ENCODE measurements at places on chromosomes 13 and 19.

DNA sequence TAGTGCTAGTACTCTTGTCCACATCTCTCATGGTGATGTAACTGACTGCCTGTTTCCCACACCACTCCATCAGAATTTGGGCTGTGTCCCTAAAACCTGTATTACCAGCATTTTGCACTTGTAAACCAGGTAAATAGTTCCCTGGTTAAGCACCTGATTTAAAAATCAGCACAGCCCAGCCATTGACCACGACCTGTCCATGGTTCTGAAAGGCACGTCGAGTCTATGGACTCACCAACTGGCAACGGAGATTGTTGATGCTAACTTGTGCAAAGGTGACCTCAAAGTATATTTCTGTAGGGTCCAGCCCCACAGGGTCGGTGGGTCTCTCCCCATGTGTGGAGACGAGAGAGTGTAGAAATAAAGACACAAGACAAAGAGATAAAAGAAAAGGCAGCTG, 46.7 kb upstream of the ZNF835 start:
- no peak for DNase-seq

- peak; percentile 65 for DNase-seq
Observed at GRCh38 chr19:29263305-29264135, 50.6 kb upstream of the UQCRFS1 start.

DNA sequence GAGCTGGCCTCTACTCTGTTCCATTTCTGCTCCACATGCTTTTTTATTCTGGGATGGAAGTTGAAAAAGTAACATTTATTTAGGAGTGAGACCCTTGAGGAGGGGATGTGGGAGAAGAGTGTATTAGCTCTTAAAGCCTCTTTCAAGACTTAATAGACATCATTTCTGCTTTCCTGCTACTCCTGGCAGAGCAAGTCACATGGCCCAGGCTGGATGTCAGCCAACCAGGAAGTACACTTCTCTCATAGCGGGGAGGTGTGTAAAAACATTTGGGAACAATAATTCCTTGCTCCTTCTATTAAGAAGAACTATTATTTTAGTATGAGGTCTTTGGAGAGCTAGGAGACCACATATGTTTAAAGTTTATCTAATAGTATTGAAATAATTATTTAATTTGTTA, 40.6 kb upstream of the FAM216B start:
- no peak for DNase-seq

DNA sequence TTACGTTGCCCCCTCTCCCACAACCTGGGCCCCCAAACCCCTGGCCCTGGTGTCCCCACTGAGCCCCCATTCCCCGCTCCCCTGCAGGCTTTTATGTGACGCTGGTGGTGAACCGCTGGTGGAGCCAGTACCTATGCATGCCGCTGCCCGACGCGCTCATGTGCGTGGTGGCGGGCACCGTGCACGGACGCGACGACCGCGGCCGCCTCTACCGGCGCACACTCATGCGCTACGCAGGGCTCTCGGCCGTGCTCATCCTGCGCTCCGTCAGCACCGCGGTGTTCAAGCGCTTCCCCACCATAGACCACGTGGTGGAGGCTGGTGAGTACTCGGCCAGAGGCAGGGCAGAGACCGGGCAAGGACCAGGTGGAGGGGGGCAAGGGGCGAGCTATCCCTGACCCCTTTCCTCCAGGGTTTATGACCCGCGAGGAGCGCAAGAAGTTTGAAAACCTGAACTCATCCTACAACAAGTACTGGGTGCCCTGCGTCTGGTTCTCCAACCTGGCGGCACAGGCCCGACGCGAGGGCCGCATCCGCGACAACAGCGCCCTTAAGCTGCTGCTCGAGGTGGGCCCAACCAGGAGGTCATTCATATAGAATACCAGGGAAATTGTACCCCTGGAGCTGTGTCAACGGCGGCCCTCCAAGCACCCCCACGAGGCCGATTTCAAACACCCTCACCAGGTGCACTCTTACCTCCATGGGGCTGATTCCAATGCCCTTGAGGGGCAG, 3.0 kb downstream of the BEST2 start:
- DNase-seq = no peak

GRCh38 chr13:112968910-112969691, at the start of gene MCF2L:
Gene MCF2L (plus strand): TSS chr13:112969214. CDS start chr13:112969380, 166 bp downstream.
- DNase-seq = peak; percentile 69

- DNase-seq = no peak
Observed at GRCh38 chr13:51269039-51269438, 46.8 kb downstream of the FAM124A start.

GRCh38 chr13:44971656-44972595, 17.3 kb downstream of the NUFIP1 start:
- DNase-seq = no peak

DNA sequence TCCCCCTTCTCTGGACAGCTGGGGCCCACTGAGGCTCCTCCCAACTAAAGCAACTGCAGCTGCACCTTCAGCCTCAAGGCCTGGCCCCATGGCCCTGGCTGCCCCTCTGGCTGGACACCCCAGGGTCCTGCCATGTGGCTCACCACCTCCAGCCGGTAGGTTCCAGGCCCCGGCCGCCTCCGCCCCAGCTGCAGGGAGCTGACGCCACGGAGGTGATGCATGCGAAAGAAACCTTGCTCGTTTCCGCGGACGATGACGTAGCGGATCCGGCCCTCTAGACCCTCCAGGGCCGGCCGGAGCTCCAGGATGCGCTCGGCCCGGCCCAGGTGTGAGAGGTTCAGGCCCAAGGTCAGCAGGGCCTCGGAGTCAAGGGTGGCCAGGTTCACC, 13.3 kb downstream of the CCL25 start:
- DNase-seq = no peak

GRCh38 chr13:92896842-92897241, 329.8 kb upstream of the GPC6 start:
- no peak for DNase-seq

DNA sequence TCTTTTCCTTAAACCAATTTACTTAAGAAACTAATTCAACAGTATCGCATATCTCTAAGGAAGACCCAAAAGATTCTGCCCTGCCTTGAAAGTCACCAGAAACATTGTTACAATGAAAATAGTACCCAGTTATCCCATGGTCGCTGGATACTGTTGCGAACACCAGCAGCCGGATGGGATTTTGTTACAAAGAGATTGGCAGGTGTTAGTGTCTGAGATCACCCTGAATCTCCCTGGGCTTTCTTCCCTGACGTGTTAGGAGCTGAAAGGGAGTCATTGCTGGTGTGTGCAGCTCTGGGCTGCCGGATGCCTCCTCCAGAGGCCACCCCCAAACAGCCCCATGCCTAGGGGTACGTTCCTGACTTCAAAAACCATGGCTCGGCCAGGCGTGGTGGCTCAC, 38.2 kb downstream of the PTPRS start:
- no peak for DNase-seq

- DNase-seq = no peak
Observed at GRCh38 chr19:750640-751423, at the start of gene MISP. Gene MISP (plus strand): TSS chr19:751112. CDS start chr19:756947, 5,835 bp downstream.

GRCh38 chr13:73138638-73139491, 80.1 kb downstream of the KLF5 start:
- DNase-seq = no peak

- no peak for DNase-seq
Observed at GRCh38 chr13:40447857-40448256, 218.6 kb downstream of the FOXO1 start.

DNA sequence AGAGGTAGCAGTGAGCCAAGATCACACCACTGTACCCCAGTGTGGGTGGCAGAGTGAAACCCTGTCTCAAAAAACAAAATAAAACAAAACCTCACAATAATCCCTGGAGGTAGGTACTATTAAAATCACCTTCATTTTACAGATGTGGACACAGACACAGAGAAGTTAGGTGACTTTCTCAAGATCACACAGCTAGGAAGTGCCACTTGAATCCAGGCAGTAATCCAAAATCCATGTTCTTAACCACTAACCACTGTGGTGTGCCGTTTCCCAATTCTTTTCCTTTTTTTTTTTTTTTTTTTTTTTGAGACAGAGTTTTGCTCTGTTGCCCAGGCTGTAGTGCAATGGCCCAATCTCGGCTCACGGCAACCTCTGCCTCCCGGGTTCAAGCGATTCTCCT, 9.0 kb downstream of the PPP1R14A start:
- DNase-seq = no peak

- DNase-seq = no peak
Observed at GRCh38 chr13:102017248-102017647, 384.6 kb downstream of the FGF14 start.

DNA sequence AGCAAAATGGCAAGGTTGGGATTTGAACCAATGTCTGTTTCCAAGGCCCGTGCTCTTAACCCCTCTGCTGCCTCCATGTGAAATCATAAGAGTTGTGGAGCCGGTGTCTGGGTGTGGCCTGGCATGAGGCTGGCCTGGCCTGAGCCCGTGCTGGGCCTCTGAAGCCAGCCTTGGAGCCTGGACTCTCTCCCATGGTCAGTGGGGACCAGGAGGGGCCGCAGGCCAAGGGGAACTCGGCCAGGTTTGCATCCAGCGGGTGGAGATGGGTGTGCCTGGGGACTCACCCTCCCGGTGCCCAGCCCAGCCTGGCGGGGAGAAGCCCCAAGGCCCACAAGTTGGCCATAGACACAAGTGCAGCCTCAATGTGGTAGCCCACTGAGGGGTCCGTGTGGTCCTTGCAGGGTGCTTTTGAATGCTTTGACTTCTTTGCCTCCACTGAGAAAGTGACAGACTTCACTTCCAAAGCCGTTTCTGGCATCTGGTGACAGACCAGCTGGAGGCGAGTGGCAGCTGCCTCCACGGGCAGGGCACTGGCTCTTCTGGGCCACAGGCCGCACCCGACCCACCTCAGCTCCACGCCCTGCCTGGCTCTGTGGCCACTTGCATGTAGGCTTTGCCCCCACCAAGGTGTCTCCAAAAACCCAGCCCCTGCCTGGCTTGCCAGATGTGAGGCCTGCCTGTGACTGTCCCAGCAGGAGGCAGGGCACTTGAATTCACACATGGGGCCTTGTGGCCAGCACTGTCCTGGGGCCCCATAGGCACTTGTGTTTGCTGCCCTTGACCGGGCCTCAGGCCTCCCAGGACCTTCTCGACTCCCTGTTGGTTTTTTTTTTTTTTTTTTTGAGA, 26.2 kb upstream of the NCCRP1 start:
- DNase-seq = no peak

- DNase-seq = no peak
Observed at GRCh38 chr13:25686831-25687470, 315.2 kb downstream of the ATP8A2 start.

- no peak for DNase-seq
Observed at GRCh38 chr19:18798384-18799352, 7.6 kb upstream of the COMP start.

DNA sequence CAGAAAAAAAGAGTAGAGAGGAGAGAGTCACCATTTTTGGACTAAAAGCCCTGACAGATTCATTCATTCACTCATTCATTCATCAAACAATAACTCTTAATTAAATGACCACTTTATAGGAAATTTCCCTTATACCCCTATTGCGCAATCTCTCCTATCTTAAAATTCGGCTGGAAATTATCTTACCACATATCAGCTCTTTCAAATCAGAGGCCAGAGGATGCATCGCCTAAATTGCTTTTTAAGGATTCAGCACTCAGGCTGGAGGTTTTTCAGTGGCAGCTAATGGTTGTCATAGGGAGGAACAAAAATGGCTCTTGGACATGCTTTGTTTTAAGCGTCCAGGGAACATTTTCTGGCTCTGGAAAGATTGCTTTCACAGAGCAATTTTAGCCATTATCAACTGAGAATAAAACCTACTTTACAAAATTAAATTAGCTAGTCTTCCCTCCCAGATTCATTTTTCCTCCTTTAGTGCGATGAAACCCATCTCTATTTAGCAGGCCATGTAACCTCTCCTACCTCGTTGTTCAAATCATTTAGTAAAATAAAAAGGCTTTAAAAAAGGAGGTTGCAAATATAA, 115.2 kb downstream of the OLFM4 start:
- no peak for DNase-seq

GRCh38 chr19:51701468-51702100, 8.5 kb downstream of the SPACA6 start:
- DNase-seq = no peak

GRCh38 chr13:97020194-97020593, 25.9 kb upstream of the OXGR1 start:
- no peak for DNase-seq

DNA sequence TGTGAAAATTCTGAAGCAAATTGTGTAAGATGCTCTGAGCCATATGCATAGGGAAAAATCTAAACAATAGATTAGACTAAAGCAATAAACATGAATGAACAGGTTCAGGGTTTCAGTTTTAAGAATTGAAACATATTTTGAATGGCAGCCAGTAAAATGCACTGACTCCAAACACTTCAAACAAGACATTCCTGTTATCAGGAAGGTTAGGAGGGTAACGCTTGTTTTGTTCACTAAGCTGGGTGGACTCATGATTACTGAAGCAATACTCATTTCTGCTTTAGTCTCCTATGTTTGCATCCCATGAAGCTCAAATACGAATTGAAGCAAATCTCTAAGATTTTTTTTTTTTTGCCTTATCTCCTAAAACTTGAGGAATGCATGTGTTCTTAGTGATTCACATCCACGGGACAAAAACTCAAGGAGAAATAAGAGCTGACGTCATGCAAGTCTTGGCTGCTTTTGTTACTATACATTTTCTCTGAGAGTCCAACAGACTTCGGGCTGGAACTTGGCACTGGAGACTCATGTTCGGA, 29.1 kb upstream of the IGFL4 start:
- DNase-seq = no peak

- DNase-seq = no peak
Observed at GRCh38 chr19:28322491-28322890, 890.5 kb downstream of the UQCRFS1 start.

GRCh38 chr13:50990818-50991506, 81.4 kb downstream of the RNASEH2B start:
- no peak for DNase-seq

GRCh38 chr13:35848336-35849255, 282.6 kb downstream of the DCLK1 start:
- DNase-seq = no peak

GRCh38 chr19:24004166-24004565, 82.8 kb upstream of the ZNF254 start:
- no peak for DNase-seq

DNA sequence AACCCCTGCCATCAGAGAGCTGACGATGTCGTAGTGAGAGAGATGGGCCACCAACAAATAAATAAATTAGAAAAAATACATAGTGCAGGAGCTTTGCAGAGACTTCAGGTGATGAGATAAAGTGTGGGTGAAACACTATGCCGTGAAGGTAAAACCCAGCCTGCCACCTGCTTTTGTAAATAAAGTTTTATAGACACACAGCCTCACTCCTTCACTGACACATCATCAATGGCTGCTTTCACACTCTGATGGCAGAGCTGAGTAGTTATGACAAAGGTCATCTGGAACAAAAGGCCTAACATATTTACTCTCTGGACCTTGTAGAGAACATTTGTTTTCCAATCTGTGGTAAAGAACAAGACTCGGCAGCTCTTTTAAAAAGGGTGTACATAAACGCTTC, 45.0 kb downstream of the MBD3L2B start:
- no peak for DNase-seq

- peak; percentile 17 for DNase-seq
Observed at GRCh38 chr13:78659732-78660494, 958 bp upstream of the OBI1 start.

GRCh38 chr13:38415233-38415632, 65.6 kb downstream of the UFM1 start:
- no peak for DNase-seq

- no peak for DNase-seq
Observed at GRCh38 chr19:19049406-19049805, 14.4 kb upstream of the SLC25A42 start.

GRCh38 chr19:6794686-6795431, 22.4 kb downstream of the VAV1 start:
- no peak for DNase-seq

GRCh38 chr13:30584051-30584731, 33.5 kb upstream of the USPL1 start:
- no peak for DNase-seq

GRCh38 chr19:16017138-16017490, 59.2 kb upstream of the TPM4 start:
- DNase-seq = no peak
